ENCODE measurements at places on chromosomes 12 and 14. TPM values are rescaled to one million over a fixed set of nuclear protein-coding genes. Genes with fewer than 3 reads are reported as not detected.

Gene ARID4A
- total RNA-seq, result 14.4 TPM

Gene KLRD1
- total RNA-seq, result 0.36 TPM

Gene ARID2
- total RNA-seq, result 23.0 TPM

Gene ACOT4
- 1.8 TPM for total RNA-seq

Gene RIPK3
- total RNA-seq, result 11.9 TPM

Gene SLC2A14
- total RNA-seq, result under 0.01 TPM

Gene KRT83
- not detected for total RNA-seq

Gene IFNG
- total RNA-seq, result not detected

Gene CCDC196
- total RNA-seq, result not detected

Gene USP44
- under 0.01 TPM for total RNA-seq

Gene AICDA
- total RNA-seq, result not detected

Gene SYT1
- total RNA-seq, result 0.29 TPM

Gene MMP14
- total RNA-seq, result 580 TPM

Gene ACRBP
- total RNA-seq, result under 0.01 TPM

Gene SAMD15
- 6.2 TPM for total RNA-seq

Gene PSMC6
- 78.5 TPM for total RNA-seq

Gene KRT78
- not detected for total RNA-seq

Gene SLC10A1
- not detected for total RNA-seq

Gene DCN
- 1,107 TPM for total RNA-seq

Gene SLC38A6
- total RNA-seq, result 112 TPM

Gene CATSPERB
- total RNA-seq, result not detected

Gene ENDOU
- total RNA-seq, result not detected

Gene NYNRIN
- total RNA-seq, result 7.2 TPM
